Esophagus squamous epithelium (tissue), 5 donors: ENCODE measurements at places on chromosomes 5 and 9.

DNA sequence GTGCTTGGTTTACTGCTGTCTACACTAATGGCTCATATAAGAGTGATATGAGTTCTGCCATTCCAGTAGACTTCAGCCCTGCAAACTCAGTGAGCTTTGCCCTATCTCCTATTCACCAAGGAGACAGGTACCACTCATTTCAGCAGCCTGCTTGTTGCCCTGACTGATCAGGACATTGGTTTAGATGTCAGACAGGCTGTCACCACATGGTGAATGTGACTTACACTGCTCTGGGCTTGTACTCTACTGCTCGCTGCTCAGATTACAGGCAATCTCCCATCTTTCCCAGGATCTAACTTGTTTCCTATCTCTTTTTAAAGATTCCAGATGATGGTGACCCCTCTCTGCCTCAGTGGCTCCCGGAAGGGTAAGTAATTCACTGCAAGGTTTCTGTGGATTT is 123.3 kb upstream of the RUSC2 start:
- DNase-seq: no peak

DNA sequence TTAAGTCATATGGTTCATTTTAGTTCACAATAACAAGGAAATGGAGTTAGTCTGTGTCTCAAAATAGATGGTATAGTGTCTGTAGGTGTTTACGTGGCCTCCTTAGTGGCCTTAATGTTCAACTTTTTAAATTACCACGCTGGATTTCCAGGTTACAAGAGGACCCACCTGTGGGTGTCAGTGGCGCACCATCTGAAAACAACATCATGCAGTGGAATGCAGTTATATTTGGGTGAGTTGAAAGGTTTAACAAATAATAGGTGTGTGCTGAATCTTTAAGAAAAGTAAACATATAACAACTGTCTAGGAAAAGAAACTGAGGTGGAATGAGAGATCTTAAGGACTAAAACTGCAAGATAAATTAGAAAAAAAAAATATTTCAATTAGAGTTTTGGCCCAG is 2.9 kb downstream of the UBE2B start:
- DNase-seq: no peak

DNA sequence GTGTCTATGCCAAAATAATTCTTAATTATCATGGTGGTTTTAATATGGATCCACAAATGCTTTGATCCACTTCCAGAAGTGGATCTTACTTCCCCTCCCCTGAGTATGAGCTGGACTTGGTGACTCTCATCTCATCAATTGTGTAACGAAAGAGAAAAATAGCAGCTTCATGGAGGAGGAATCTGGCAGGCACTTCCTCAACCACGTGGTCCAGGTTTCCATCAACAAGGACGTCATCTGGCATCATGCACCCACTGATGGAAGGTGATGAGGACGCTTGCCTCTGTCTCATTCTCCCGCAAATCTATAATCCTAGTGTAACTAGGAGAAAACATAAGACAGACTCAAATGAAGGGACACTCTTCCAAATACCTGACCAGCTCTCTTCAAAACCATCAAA is 54.6 kb upstream of the S1PR3 start:
- no peak for DNase-seq

DNA sequence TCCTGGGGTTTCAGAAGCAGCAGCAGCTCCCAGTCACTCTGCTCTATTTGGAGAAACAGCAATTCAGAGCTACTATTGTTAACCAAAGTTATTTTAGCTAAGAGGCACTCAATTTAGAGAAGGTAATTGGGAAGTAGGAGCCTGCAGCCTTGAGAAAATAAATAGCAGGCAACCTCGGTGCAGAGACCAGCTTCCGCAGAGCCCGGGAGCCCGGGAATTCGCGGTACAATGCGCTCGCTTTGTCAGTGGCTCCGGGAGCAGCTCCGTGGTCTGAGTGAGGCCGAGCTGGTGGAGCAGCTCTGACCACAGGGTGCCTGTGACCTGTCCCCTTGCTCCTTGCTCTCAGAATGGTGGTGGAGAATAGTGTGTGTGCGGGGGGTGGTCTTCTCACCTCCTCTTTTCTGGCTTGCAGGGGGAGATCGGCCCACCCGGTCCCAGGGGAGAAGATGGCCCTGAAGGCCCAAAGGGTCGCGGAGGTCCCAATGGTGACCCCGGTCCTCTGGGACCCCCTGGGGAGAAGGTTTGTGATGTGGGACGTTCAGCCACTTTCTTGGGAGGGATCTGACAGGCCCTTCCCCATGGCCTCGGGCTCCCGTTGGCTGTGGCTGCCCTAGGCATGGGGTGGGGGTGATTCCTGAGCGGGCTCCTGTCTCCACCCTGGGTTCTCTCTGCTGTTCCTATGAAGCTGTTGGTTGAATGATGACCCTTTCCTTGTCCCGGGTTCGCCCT is 95.9 kb upstream of the FCN2 start:
- no peak for DNase-seq

DNA sequence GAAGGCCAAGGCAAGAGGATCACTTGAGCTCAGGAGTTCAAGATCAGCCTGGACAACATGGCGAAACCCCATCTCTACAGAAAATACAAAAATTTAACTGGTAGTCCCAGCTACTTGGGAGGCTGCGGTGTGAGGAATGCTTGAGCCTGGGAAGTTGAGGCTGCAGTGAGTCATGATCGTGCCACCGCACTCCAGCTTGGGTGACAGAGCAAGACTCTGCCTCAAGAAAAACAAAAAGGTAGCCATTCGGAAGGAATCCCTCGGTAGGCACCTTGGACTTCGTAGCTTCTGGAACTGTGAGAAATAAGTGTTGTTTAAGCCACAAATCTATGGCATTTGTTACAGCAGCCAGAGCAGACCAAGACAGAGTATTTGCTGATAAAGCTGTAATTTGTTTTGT is 174.2 kb downstream of the DCP2 start:
- no peak for DNase-seq

DNA sequence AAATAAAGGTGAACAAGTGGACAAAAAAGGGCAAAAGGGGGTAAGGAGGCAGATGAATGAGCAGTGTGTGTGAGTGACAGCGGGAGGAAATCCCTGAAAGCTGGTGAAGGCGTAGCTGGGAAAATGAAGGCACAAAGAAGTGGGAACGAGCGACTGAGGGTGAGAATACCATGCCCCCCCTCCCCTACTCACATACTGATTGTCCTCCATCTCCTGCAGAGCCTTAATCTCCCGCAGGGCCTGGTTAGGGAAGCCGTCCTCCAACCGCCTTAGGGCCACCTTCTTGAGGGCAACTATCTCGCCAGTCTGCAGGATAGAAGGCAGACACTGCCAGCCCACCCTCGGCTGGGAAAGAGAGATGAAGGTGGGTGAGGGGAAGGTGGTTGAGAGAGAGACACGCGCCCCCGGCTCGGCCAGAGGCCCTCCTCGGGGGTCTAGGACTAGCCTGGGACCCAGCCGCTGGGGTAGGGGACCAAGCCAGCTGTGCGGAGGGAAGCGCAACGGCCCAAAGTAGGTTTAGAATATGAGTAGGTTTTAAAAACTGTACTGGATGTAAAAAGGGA is 522 bp downstream of the CDK20 start:
- DNase-seq: no peak

GRCh38 chr5:159990506-159990905 is 18.4 kb upstream of the TTC1 start:
- DNase-seq: no peak

GRCh38 chr9:88388886-88389605 is 802 bp downstream of the SPIN1 start:
- no peak for DNase-seq

- DNase-seq: no peak
Measured at GRCh38 chr5:50712479-50712878, 46.0 kb downstream of the PARP8 start.

GRCh38 chr5:148791334-148791667 is 35.1 kb upstream of the ADRB2 start:
- DNase-seq: no peak

DNA sequence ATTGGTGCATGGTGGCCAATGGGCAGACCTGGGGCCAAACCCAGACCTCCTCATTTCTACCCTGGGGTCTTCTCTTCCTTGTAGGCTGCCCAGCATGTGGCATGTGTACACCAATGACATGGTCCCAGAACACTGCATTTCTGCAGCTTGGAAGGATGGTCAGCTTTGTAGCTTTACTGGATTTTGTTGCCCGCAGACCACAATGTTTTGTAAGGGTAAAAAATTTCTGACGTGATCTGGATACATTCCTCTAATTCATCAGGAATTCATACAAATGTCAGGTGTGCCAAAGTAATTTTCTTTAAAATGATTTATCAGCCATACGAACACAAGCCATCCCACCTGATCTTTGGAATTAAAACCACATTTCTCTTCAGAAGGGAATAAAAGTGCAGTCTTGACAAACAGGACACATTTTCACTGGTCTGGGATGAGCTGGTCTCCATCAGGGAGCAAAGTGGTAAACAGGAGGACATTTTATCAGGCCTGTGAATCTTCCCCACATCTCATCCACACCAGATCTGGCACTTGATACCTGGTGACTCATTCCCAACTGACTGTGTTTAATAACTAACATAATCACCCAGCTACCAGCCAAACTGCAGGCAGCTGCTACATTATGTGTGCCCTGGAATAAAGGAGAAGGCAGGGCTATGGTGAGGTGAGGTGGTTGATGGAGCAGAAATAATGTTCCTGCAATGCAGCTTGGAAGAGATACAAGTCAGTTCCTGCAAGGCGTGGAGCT is 103.9 kb downstream of the SPOCK1 start:
- DNase-seq: no peak

DNA sequence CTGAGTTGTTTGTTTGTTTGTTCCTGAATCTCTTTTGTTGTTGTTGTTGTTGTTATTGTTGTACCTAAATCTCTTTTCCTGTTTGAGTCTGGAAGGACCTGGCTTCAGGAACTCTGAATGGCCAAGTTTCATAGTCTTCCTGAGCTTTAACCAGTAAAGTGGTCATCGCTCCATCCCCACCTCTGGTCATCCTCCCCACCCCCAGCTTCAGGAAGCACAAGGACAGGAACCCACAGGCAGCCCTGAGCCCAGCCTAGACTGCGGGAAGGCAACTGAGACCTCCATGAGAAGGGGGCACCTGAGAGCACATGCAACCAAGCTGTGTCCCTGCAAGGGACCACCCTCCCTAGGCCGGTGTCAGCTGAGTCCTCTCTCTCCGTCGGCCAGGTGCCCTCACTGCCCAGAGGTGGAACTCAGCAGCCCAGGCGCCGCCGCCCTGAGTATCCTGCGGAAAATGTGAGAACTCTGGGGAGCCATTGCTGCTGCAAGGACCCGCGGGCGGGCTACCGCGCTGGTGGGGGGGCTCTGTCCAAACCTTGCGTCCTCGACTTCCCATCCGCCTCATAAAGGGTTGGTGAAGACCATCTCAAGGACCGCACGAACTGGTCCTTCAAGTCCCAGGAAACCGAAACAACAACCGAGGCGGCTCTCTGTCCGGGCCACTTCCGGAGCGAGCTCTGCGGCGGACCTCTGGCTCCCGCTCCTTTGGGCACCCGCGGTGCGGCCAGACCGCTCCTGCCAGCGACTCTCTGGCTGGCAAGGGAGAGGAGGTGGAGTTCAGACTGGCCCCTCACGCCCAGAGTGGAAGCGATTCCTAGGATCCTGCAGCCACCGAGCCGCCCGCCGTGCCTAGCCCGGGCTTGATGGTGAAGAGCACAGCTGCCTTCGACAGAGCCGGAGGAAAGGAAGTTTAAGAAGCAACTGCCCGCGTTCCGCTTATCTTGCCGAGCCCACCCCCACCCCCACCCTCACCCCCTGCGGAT is 4.2 kb downstream of the BARX1 start:
- no peak for DNase-seq

DNA sequence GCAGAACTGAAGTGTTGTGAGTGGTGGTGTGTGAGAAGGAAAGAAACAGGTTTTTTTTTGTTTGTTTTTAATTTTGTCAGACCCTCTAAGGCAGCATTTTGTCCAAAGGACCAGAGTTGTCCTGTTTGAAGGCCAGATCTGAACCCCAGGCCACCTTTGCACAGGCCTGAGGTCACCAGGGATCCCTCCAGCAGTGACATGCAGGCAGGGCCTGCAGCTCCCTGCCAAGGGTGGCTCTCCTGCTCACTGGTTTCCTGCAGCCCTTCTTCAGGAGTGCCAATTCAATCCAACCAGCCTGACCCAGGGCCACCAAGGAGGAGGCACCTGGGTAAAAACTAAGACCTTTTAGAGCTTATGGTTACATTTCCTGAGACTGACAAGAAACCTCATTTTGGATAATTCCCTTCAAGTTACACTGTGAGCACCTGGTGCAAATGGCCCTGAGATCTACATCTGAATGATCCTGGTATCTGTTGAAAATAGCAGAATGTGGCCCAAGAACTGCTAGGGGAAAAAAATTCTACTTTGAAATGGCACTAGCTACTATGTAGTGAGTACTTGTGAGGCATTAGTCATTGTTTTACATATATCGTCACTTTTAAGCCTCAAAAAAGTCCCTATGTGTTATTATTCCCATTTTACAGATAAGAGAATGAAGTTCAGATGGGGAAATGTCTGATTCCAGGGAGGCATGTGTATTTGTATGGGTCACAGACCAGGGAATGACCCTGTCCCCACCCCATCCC is 33.5 kb upstream of the SMU1 start:
- no peak for DNase-seq

DNA sequence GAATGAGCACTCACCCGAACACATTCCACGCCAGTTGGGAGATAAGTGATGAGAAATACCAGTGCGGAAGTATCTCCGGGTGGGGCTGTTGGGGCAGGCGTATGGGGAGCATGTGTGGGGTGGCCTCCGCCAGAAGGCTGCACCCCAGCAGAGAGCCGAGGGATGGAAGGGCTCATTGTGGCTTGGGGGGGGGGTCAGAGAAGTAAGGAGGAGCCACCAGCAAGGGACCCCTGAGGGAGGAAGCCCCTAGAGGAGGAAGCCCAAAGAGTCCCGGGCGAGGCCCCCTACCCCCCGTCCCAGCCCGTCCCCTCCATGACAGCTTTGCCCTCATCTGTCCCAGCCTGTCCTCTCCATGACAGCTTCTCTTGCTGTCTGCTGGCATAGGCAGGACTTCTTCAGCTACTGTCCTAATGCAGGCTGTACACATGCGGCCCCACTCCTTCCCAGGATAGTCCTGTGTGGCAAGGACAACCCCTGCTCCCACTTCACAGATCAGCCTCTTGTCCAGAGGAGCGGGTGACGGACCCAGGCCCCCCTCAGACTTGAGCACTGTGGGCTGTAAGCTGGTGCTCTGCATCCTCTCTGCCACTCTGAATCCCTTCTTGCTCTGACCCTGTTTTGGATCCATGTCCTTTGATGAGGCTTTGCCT is 239.6 kb downstream of the CACNA1B start:
- DNase-seq: no peak

- no peak for DNase-seq
Measured at GRCh38 chr5:55702598-55703345, 9.4 kb downstream of the SLC38A9 start.

GRCh38 chr5:148815086-148815485 is 11.3 kb upstream of the ADRB2 start:
- DNase-seq: no peak

DNA sequence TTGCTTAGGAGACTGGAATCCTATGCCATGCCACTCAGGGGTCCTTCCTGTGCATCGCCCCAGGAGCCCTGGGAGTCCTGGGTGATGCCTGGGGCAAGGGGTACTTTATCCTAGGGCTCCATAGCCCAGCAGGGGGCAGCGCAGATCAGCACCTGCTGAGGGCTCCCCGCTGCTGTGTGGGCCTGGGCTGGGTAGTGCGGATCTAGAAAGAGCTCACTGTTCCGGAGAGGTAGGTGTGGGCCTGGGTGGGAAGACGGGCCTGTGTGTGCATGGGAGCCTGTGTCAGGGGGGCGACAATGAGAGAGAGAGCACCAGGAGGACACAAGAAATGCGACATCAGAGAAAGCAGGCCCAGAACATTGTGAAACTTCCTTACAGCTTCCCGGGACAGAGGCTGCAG is 11.4 kb upstream of the DAB2IP start:
- no peak for DNase-seq

GRCh38 chr5:74556006-74556405 is 84.5 kb downstream of the ENC1 start:
- no peak for DNase-seq

- no peak for DNase-seq
Measured at GRCh38 chr5:139061274-139061673, 136.9 kb downstream of the SIL1 start.
